Natural killer cell treated with Interleukin-12 subunit alpha and Interleukin-12 subunit beta and Interleukin-15 and Interleukin-18, amount 100 ng/mL, for 72 hours (primary cell): ENCODE measurements at places on chromosomes 2 and 18. TPM values are rescaled to one million over a fixed set of nuclear protein-coding genes. Genes with fewer than 3 reads are reported as not detected.

The LTBP1 gene
- 0.76 TPM for total RNA-seq

GRCh38 chr2:43368483-43369385, 142.3 kb upstream of the ZFP36L2 start:
- no peak overlapping the region for H3K4me3 ChIP-seq
- H3K27ac ChIP-seq: no peak overlapping the region
- H3K36me3 ChIP-seq: no peaks in the 10 kb centered on the region
- no peak for DNase-seq

DNA sequence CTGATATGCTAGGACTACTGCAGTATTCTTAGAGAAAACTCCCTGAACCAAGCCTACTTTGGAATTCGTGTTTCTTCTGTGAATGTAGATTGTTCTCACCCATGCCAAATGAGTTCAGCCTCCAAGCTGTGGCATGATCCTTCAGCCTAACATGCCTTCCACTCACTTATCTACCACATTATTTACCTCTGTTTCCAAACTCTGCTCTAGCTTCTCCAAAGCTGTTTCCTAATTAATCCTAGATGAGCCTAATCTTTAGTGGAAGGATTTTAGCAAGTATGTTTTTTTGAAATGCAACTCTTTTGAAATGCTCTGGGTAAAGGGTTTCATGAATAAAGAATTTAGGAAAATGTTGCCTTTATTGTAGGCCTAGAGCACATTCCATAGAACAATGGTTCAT, 152.9 kb upstream of the MMADHC start:
- H3K27ac ChIP-seq: no peak overlapping the region
- H3K27me3 ChIP-seq: no peaks in the 10 kb centered on the region
- DNase-seq: no peak
- H3K36me3 ChIP-seq: no peaks in the 10 kb centered on the region

- no peak for DNase-seq
- H3K4me3 ChIP-seq: no peak overlapping the region
- no peak overlapping the region for H3K27ac ChIP-seq
- peaks cover 12% of the 10 kb centered on the region for H3K4me1 ChIP-seq
- H3K36me3 ChIP-seq: peaks cover 12% of the 10 kb centered on the region
- H3K27me3 ChIP-seq: no peaks in the 10 kb centered on the region
Measured at GRCh38 chr18:74512321-74513053, 16.3 kb downstream of the CNDP2 start.

The SATB2 gene
- total RNA-seq: 0.71 TPM

The SLC39A10 gene
- 79.1 TPM for total RNA-seq

DNA sequence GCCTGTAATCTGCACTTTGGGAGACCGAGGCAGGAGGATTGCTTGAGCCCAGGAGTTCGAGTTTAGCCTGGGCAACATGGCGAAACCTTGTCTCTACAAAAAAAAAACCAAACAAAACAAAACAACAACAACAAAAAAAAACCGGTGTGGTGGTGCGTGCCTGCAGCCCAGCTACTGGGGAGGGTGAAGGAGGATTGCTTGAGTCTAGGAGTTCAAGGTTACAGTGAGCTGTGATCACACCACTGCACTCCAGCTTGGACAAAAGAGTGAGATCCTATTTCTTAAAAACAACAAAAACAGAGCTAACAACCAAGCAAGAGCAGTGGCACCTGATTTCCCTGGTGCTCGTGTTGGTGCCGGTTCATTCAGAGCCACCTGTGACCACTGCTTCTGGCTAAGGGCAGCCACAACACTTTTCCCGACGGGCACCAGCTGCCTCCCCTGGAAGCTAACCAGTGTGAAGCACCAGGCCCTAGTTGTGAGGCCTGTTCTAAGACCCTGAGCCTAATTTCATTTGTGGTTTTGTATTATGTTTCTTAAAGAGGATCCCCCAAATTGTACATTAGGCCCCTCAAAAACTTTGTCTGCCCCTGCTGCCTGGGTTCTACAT, 1.3 kb downstream of the AOX1 start:
- peaks cover 10% of the 10 kb centered on the region for H3K4me1 ChIP-seq
- no peak overlapping the region for H3K4me3 ChIP-seq
- H3K36me3 ChIP-seq: peaks cover 5% of the 10 kb centered on the region
- H3K27me3 ChIP-seq: peaks cover 17% of the 10 kb centered on the region
- DNase-seq: no peak

DNA sequence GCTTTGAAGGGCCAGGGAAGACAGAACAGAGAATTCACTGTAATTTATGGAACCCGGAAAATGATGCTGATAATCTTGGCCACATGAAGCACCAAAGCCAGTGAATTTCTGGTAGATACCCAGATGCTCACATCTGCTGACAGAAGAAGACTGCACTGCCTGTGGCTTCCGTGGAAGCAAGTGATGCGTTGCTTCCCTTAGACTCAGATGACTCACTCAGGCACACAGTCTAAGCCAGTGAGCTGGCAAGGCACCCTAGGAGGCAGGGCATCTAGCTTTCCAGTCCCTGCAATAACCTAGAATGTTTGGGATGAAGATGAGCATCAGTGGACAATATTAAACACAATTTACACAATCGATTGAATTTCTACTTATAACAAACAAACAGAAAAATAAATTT, 284.7 kb downstream of the CMPK2 start:
- H3K27ac ChIP-seq: no peak overlapping the region
- no peak overlapping the region for H3K4me3 ChIP-seq
- peaks cover 25% of the 10 kb centered on the region for H3K27me3 ChIP-seq
- DNase-seq: no peak

DNA sequence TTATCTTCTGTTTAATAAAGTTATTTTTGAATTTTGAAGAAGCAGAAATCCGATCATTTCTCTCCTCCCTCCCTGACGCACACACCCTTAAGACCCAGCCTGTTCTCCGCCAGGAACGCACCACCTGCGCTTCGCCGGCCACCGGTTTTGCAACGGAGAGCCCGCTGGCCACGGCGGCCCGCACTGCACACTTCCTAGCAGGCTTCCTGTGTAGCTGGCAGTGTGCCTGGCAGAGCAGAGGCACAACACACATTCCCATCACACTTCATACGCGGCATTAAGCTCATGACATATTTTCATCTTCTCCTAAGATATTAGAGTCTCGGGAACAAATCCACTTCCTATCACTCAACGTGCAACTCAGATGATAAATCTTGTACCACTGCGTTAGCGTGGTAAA, 148.0 kb downstream of the HDAC4 start:
- peaks cover 8% of the 10 kb centered on the region for H3K27me3 ChIP-seq
- peaks cover 36% of the 10 kb centered on the region for H3K4me1 ChIP-seq
- DNase-seq: no peak
- H3K27ac ChIP-seq: no peak overlapping the region
- peak overlapping the region; percentile 34 for H3K4me3 ChIP-seq

DNA sequence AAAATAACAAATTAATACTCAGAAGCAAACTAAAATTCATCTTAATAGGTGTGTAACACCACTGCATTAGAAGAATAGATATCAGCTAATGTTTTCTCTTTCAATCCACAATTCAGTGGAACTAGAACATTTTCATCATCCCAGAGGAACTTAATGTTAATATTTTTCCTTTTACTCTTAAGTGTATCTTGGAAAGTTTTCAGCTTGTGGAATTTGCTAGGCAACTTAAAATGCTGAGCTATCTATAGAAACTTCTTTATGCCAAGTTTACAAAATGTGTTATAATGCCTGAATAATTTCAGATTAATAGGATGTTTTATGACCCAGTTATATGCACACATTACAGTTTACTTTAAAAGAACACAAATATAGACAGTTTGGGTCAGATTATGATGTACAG, 86.6 kb upstream of the FAM237A start:
- DNase-seq: no peak
- peaks cover 11% of the 10 kb centered on the region for H3K27me3 ChIP-seq
- H3K4me1 ChIP-seq: peaks cover 5% of the 10 kb centered on the region

The GCFC2 gene
- 13.5 TPM for total RNA-seq

The CCDC142 gene
- total RNA-seq: 31.8 TPM

The HES6 gene
- 11.3 TPM for total RNA-seq

The KCNG2 gene
- total RNA-seq: not detected

- no peak for DNase-seq
- H3K4me3 ChIP-seq: no peak overlapping the region
- no peak overlapping the region for H3K27ac ChIP-seq
- H3K27me3 ChIP-seq: no peaks in the 10 kb centered on the region
- H3K36me3 ChIP-seq: no peaks in the 10 kb centered on the region
Measured at GRCh38 chr18:21669736-21670285, 34.8 kb downstream of the ABHD3 start.

DNA sequence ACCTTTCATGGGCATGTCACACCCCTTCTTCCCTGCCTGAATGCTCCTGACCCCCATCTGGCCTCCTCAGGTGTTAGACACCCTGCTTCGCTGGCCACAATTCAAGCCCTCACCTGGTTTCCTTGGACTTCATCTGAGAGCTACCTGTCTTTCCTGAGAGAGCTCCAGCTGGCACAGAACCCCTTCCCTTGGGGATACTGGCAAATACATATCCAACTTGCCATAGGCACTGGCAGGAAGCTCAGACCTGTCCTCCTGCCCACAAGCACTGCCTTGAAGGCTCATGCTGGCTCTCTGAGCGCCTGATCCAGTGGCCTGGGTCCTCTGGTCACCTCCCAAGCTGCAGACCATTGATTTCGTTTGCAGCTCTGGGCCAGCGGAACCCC, 74.1 kb upstream of the MAP4K3 start:
- DNase-seq: no peak
- H3K27me3 ChIP-seq: peaks cover 7% of the 10 kb centered on the region
- H3K4me3 ChIP-seq: no peak overlapping the region
- no peak overlapping the region for H3K27ac ChIP-seq
- H3K36me3 ChIP-seq: no peaks in the 10 kb centered on the region

DNA sequence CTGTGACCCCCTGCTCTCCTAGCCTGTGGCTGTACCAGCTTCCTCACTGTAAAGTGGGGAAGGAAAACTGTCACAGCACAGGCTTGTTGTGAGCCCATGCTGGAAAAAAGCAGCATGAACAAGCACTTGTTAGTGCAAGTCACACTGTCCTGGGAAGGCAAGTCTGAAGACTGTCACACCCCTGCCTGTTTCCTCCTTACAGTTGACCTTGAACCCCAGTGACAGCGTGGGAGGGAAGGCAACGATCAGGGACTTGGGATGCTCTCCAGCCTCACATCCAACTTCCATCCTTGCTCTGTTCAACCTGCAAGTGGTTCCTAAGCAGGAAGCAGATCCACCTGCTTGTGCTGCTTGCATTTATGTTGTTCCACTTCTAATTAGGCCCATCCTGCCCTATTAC, 311.3 kb upstream of the KLHL29 start:
- no peaks in the 10 kb centered on the region for H3K36me3 ChIP-seq
- H3K4me1 ChIP-seq: no peaks in the 10 kb centered on the region
- no peak overlapping the region for H3K27ac ChIP-seq
- H3K27me3 ChIP-seq: peaks cover 4% of the 10 kb centered on the region
- DNase-seq: no peak

DNA sequence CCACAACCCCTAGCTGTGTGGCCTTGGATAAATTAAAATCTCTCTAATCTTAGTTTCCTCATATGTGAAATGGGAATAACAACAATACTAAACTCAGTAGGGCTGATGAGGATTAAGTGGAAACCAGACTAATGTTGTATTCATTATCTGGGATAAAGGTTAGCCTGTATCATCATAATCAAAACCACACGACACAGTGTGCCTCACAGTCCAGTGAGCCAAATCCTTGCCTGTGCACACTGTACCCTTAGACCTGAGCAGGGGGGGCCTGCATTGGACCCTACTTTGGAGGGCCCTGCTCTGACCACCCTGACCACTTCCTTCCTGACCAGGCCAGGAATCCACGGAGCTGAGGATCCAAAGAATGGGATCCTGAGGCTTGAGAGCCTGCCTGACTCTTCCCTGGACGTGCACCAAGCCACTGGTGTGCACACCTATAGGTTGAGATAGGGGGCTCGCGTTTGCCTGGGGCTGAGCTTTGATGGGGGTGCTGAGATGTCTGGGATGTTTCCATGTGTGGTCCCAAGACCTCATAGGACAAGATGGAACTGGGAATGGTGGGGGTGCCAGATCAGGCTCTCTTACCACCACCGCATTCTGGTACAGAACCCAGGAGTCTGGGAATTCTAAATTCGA, 69.7 kb downstream of the TGOLN2 start:
- H3K4me1 ChIP-seq: no peaks in the 10 kb centered on the region
- DNase-seq: no peak
- H3K4me3 ChIP-seq: no peak overlapping the region
- H3K36me3 ChIP-seq: no peaks in the 10 kb centered on the region

- H3K27me3 ChIP-seq: no peaks in the 10 kb centered on the region
- H3K4me1 ChIP-seq: peaks cover 4% of the 10 kb centered on the region
- H3K27ac ChIP-seq: no peak overlapping the region
- H3K4me3 ChIP-seq: no peak overlapping the region
- peaks cover 31% of the 10 kb centered on the region for H3K36me3 ChIP-seq
- DNase-seq: no peak
Measured at GRCh38 chr2:37790019-37790418, 118.6 kb upstream of the CDC42EP3 start.

- H3K27me3 ChIP-seq: peaks cover 53% of the 10 kb centered on the region
- no peak for DNase-seq
- H3K4me1 ChIP-seq: no peaks in the 10 kb centered on the region
- H3K27ac ChIP-seq: no peak overlapping the region
Measured at GRCh38 chr2:100733391-100734187, 86.3 kb upstream of the NPAS2 start.

DNA sequence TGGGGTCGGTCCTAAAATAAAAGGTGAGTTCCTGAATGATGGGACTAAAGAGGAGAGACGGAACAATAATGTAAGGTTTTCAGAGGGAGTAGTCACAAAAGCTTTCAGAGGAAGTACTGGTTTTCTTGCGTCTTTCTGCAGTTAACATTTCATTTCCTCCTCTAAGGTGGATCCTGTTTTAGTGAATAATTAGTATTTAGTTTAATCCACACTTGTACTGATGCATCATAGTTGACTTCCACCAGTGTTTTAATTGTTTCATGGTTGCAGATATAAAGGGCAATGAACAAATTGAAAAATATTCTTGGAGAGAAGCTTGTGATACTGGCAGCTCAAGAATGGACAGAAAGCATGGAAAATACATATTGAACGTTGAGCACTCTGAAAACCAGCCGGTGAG, at the start of gene DYNAP:
Gene DYNAP, plus strand, starts transcription at position 301 of the 400 bp plus-strand sequence. Its CDS starts 38 bp downstream, at position 339.
- H3K4me1 ChIP-seq: no peaks in the 10 kb centered on the region
- H3K27me3 ChIP-seq: peaks cover 12% of the 10 kb centered on the region
- no peak within 1 kb of the TSS for H3K27ac ChIP-seq
- DNase-seq: no peak
- H3K36me3 ChIP-seq: no peaks in the 10 kb centered on the region
